ENCODE measurements at places on chromosomes 4 and X.

DNA sequence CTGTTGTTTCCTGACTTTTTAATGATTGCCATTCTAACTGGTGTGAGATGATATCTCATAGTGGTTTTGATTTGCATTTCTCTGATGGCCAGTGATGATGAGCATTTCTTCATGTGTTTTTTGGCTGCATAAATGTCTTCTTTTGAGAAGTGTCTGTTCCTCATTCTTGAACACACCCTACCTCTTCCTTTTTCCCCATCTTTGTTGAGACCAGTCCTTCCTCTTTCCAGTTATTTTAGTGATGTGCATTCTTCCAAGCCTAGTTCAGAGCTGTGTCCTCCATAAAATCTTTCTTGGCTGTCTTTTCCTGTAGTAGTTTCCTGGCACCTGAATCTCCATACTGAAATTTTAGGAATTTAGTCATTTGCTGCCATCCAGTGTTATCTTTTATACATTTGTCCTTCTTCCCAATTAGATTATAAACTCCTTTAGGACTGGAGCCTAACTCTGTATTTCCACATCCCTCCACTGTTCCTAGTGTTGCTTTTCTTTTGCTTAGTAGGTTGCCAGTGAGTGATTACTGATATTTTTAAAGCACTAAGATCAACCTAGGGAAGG lies 11.4 kb downstream of the FHIP1A start:
- no peak for DNase-seq

GRCh38 chr4:123587983-123588494 lies 191.4 kb downstream of the SPRY1 start:
- DNase-seq = peak; percentile 98

- DNase-seq = no peak
Measured at GRCh38 chr4:46389301-46389775, 590 bp downstream of the GABRA2 start.

DNA sequence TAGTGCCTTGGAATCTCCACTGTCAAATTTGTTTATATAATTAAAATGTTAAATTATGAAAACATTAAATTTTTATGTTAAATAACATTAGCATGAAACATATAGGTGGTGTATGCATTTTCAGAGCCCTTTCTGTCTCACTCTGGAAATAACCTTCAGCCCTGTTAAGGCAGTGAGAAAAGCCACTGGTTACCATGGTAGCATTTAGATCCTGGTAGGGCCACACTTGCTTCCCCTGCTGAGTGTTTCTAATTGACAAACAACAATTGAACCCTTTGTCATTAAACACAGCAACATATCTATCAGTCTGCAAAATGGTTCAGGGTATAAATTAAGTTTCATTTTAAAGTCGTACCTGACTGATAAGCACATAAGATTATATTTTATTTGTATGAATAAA lies 63.5 kb downstream of the PDK3 start:
- DNase-seq = no peak

DNA sequence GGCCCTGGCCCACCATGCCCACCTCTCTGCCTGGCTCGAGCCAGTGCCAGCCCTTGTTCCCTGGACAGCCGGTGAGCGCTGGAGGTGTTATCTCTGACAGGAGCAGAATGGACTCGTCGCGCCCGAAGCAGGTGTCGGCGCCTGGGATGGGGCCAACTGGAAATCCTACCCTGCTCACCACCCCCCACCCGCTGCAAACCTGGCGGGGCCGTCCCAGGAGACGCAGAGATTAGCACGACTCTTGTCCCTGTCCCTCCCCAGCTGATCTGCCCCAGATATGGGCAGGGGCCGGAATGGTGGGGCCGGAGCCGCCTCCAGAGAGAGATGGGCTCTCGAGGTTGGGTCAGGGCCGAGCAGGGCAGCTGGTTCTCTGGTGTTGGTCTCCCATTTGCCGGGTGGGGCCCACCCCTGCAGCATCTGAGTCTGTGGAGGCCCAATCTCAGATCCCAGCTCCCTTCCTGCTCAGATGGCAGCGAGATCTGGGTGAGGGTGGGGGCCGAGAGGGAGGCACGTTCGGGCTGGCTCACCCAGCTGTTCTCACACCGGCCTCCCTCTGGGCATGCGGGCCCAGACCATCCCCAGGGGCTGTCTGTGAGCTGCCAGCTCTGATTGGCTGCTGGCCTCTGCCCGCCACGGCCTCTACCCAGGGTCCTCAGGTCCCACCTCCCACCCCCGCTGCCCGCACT lies 20.1 kb upstream of the FGFR3 start:
- peak; percentile 68 for DNase-seq

GRCh38 chr4:145482209-145483037 lies 770 bp downstream of the SMAD1 start:
- DNase-seq = peak; percentile 83

- DNase-seq = no peak
Measured at GRCh38 chr4:53994382-53995102, 69.9 kb downstream of the CHIC2 start.

DNA sequence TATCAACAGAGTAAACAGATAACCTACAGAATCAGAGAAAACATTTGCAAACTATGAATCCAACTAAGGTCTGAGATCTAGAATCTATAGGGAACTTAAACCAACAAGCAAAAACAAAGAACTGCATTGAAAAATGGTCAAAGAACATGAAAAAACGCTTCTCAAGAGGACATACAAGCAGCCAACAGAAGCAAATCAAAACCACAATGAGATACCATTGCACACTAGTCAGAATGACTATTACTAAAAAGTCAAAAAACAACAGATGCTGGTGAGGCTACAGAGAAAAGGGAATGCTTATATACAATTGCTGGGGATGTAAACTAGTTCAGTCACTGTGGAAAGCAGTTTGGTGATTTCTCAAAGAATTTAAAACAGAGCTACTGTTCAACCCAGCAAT lies 255.7 kb downstream of the TMEM47 start:
- no peak for DNase-seq

GRCh38 chrX:24099394-24099793 lies 44.6 kb downstream of the EIF2S3 start:
- DNase-seq = no peak

DNA sequence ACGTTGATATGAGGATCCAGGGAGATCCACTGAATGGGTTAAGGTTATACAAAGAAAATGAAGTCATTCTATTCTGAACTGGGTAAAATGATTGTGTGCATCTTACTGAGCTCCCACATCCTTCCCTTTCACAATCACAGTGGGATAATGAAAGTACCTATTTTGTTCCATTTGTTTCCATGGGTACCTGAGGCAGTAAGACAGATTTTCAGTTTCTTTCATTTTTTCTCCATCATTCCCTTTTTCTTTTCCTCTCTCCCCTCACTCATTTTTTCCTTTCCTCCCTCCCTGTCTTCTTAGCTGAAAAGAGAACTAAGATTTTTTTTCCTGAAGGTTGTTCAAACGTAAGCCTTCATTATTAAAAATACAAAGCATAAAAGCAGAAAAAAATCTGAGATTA lies 4.6 kb downstream of the GRIA2 start:
- DNase-seq = no peak

DNA sequence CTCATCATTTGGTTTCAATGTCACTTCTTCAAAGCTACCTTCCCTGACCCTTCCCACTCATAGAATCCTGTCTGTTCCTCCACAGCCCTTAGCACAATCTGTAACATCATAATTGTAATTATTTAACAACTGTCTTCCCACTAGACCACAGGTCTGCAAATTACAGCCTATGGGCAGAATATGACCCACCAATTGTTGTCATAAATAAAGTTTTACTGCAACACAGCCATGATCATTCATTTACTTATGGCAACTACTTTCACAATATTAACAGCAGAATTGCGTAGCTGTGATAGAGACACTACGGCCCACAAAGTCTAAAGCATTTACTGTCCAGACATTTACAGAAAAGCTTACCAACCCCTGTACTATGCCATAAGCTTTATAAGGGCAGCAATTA lies 15.9 kb downstream of the USP46 start:
- DNase-seq = no peak

- no peak for DNase-seq
Measured at GRCh38 chr4:48369248-48369647, 27.9 kb downstream of the SLAIN2 start.

DNA sequence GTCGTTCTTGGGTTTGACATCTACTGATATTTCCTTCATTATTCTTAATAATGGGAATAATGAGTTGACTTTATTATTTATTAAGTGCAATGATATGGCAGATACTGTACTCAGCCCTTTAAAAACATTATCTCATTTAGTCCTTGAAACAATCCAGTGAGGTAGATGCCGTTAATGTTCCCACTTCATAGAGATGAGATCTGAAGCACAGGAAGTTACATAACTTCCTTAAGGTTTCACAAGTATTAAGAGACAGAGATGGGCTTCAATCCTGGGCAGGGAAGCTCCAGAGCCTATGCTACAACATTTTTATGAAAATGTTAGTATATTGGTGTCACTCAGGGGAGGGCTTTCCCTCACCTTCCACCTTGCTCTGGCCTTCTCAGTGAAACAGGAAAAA lies 9.7 kb upstream of the KLHL13 start:
- no peak for DNase-seq

- no peak for DNase-seq
Measured at GRCh38 chr4:89590128-89590527, 246.8 kb downstream of the SNCA start.

GRCh38 chrX:139850968-139851367 lies 81.9 kb downstream of the ATP11C start:
- no peak for DNase-seq

DNA sequence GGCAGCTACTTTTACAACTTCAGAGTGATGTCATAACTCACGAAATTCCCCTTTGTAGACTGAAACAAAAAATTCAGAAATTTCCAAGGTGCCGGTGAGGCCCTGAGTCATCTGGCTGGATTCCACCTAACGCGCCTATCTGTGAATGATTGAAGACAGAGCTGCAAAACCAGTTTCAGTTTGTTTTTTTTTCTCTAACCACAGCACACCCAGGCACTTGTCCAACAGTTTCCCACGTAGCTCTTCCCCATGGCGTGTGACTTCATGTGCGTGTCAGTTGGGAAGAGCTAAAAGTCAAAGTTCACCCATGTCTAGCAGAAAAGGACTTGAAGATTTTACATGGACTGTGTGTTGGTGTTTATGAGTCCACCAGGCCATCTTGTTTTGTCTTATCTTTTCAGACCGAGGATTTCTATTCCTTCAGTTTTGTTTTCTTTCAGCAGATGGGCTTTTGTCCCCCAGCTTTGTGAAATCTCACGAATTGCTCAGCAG lies 16.4 kb downstream of the TCEANC start:
- DNase-seq = peak; percentile 47

DNA sequence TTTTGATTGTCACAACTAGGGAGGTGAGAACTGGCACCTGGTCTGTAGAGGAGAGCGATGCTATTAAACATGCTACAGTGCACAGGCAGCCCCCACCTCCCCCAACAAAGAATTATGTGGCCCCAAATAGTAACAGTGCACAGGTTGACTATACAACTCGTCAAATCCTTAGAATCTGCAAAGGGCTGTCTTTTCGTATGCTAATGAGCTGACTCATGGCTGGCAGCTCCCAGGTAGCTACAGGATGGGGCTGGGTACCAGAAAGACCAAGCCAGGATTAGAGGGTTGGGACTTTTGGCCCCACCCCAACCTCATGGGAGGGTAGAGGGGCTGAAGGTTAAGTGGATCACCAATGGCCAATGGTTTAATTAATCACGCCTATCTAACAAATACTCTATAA lies 104.7 kb upstream of the SORBS2 start:
- no peak for DNase-seq

GRCh38 chr4:26780539-26780938 lies 80.1 kb upstream of the STIM2 start:
- no peak for DNase-seq

DNA sequence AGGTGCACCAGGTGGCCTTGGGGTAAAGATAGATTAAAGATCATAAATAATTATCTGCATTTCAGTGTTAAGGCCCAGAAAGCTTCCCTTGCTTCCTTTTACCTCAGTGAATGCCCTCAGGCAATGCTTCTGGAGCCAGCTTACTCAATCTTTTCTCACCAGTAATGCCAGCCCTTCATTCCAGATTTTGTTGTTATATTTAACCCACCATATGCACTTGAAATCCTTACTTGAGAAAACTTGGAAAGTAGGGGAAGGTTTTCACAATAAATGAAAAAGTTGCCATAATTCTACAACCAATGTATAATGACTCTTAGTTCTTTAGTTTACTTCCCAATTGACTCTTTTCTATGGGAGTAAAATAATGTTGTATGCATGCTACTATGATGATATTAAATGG lies 17.1 kb upstream of the PBDC1 start:
- no peak for DNase-seq

DNA sequence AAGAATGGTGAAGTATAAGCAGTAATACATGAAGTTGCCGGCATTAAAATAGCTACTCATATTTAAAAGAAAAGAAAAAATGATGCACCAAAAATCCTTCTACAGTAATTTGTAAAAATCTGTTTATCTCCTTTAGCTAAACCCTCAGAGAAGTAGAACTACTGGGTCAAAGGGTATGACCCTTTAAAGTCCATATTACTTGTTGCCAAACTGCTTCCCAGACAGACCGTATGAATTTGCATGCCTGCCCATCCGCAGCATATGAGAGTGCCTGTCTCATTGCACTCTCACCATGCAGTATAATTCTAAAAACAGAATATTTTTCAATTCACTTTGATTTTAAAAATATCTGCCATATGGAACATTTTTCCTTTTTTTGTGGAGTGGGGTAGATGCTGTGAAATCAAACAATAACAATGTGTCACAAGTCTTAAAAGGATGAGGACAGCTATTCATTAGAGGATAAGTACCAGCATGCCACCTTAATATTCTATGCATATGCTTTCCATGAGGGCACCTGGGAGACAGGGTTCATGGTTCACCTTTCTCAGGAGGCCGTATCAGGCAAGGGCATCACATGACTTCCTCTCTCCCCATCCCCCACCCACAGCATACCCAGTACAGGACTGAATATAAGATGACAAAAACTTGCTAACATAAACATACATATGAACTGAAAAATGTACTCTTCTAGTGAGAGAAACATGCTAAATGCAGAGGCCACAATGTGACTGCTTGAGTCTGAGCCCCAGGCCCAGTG lies 17.8 kb downstream of the ZDHHC9 start:
- peak; percentile 78 for DNase-seq

DNA sequence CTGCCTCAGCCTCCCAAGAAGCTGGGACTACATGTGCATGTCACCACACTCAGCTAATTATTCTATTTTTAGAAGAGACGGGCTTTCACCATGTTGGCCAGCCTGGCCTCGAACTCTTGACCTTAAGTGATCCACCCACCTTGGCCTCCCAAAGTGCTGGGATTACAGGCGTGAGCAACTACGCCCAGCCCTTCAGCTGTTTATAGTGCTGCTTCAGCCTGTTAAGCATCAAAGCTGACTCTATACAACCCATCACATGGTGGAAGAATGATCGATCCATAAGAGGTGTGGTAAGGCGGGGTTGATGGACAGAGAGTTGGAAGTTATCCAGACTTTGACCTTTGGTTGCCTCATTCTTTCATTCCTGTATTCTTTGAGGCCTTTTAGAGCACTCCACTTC lies 56.2 kb upstream of the RAPGEF2 start:
- DNase-seq = no peak

DNA sequence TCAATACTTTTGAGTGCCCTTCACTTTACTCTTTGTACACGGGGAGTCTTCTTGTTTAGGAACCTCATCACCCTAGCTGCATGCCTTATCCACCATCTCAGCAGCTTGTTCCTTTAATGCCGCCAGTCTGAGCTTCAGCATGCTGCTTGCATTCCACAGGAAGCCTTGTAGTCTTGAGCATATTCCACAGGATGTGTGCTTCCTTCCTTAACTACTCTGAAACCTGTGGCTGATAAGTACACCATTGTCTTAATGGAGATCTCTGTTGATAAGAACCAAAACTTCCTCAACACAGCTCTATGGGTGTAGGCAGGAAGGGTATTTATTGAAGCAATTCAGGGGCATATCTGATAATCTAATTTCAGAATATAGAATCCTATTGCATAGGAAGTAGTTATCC lies 24.4 kb upstream of the CCNI start:
- DNase-seq = no peak

- DNase-seq = no peak
Measured at GRCh38 chrX:31500921-31501320, 429.1 kb upstream of the FTHL17 start.

Measured in NCI-H526 (cell line).